ENCODE measurements at places on chromosomes 12 and 14.

DNA sequence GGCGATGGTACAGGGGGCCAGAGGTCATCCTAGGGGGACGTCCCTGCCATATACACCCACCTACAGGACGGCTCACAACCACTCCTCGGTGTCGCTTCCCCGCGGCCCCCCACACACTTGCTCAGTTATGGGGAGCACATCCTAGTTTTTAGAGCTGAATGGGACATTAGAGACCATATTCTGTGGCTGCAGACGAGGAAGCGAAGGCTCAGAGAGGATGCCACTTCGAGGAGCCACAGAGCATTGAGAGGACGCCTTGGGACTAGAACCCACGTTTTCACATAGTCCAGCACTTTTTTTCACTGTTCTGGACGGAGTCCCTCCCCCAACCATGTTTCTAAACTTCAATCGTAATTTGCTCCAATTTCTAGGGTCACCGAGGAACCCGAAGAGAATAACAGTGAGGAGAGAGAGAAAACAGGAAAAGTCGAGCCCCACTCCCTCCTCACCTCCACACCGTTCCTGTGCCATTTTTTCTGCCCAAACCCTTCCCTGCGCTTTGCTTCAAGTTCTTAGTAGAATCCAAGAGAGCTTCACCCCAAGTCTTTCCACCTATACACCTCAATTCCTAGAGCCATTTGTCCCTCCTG lies 641 bp upstream of the ASCL1 start:
- DNase-seq: no peak

DNA sequence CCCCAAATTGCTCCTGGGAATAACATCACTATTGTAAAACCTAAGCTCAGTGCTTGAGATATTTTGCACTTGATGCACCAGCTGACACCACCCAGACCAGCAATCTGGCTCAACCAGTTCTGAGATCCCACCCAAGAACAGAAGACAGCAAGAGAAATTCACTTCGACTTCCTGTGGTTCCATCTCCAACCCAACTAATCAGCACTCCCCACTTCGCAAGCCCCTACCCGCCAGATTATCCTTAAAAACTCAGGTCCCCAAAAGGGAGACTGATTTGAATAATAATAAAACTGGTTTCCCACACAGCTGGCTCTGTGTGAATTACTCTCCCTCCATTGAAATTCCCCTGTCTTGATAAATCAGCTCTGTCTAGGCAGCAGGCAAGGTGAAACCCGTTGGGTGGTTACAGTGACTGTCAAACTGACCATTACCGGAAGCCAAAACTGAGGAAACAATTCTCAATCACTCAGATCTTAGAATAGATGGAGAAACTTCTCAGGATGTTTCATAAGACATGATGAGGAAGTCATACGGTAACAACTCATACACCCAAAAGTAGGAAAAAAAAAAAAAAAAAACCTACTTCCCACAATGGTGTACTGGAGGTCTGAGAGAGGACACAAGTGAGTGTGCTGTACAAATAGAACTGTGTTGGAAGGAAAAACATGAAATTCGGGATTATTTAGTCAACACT lies 92.4 kb downstream of the TMTC1 start:
- no peak for DNase-seq

DNA sequence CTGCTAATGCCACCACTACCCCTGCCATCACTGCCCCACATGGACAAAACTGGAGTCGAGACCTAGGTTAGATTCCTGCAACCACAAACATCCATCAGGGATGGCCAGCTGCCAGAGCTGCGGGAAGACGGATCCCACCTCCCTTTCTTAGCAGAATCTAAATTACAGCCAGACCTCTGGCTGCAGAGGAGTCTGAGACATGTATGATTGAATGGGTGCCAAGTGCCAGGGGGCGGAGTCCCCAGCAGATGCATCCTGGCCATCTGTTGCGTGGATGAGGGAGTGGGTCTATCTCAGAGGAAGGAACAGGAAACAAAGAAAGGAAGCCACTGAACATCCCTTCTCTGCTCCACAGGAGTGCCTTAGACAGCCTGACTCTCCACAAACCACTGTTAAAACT lies 7.1 kb upstream of the OAS2 start:
- no peak for DNase-seq

GRCh38 chr14:33465846-33466700 lies 484.8 kb downstream of the EGLN3 start:
- DNase-seq: no peak

DNA sequence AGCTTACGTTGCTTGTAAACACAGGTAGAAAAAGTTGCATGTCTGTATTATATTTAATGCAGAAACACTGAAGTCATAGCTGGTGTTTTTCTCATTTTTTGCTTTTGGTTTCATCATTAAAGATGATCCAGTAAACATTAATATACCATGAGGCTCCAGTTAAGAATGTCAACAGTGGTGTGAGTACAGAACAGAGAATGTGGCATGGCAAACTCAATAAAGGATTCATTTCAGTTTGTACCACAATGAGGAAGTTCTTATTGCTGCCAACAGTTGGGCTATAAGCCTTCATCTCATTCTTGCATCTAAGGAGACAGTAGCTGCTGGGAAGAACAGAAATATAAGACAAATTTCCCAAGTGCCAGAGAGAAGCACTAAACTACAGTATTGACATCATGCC lies 72.1 kb upstream of the ST8SIA1 start:
- no peak for DNase-seq

DNA sequence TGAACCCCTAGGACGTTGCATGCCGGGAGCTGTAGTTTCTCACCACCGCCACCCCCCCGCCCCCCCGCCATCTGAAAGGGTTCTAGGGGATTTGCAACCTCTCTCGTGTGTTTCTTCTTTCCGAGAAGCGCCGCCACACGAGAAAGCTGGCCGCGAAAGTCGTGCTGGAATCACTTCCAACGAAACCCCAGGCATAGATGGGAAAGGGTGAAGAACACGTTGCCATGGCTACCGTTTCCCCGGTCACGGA lies 501 bp upstream of the HSP90B1 start:
- no peak for DNase-seq

DNA sequence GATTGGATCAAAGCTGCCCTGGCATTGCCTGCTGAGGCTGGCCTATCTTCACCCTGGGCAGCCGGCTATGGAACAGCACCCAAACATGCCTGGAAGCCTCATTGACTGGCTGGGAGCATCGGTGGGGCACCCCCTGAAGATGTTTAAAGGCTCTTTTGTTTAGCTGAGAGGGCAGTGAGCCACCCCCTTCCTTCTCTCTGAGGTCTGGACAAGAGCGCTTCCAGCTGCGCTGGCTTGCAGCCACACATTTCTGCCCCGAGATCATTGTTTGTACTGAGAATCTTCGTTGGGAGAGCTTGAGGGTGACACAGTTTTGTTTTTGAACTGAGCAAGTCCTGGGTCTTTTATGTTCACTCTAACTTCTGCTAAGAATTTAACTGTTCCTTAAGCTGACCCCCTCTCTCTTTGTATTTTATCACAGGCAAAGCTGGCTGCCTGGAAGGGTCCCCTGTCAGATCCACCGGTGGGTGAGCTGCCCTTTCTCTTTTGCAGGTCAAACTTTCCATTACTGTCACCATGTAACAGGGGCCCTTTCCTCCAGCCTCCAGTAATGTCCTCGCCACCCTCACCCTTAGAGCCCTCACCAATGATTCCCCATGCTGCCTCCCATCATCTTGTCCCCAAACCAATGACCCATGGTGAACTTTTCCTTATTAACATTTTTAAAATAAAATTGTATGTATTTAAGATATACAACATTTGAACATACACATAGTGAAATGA lies 212.2 kb downstream of the KIF26A start:
- no peak for DNase-seq

- DNase-seq: no peak
Observed at GRCh38 chr12:74539261-74539660, 1.6 kb downstream of the ATXN7L3B start.

GRCh38 chr14:77786148-77786547 lies 13.8 kb upstream of the ADCK1 start:
- DNase-seq: no peak

- DNase-seq: no peak
Observed at GRCh38 chr14:103027451-103027850, 29.9 kb downstream of the CDC42BPB start.

GRCh38 chr14:105312973-105313372 lies 1.6 kb upstream of the PACS2 start:
- no peak for DNase-seq

- no peak for DNase-seq
Observed at GRCh38 chr12:12091977-12092663, 21.4 kb downstream of the BCL2L14 start.

DNA sequence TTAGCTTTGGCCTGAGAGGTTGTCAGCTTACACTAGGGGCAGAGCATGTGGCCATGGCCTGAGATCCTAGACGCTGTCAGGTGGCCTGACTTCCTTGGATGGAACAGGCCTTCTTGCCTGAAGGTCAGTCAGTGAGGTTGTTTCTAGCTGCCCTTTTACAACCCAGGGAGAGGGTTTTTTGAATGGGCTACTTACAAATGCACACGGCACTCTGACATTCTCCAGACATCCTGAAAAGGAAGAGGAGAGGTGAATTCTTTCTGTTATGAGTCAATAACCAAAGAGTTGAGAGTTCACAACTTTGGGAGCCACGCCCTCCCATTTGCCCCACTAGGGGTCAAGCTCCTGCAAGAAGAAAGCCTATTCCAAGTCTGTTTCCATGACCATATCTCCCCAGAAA lies 7.8 kb downstream of the KRT76 start:
- DNase-seq: no peak

GRCh38 chr14:75884198-75884611 lies 97.6 kb downstream of the TGFB3 start:
- no peak for DNase-seq

- no peak for DNase-seq
Observed at GRCh38 chr14:68772761-68773381, 20.0 kb downstream of the ZFP36L1 start.

- no peak for DNase-seq
Observed at GRCh38 chr12:93825931-93826555, 148.9 kb downstream of the CRADD start.

- no peak for DNase-seq
Observed at GRCh38 chr14:21672116-21672515, 1.5 kb downstream of the OR4E1 start.

DNA sequence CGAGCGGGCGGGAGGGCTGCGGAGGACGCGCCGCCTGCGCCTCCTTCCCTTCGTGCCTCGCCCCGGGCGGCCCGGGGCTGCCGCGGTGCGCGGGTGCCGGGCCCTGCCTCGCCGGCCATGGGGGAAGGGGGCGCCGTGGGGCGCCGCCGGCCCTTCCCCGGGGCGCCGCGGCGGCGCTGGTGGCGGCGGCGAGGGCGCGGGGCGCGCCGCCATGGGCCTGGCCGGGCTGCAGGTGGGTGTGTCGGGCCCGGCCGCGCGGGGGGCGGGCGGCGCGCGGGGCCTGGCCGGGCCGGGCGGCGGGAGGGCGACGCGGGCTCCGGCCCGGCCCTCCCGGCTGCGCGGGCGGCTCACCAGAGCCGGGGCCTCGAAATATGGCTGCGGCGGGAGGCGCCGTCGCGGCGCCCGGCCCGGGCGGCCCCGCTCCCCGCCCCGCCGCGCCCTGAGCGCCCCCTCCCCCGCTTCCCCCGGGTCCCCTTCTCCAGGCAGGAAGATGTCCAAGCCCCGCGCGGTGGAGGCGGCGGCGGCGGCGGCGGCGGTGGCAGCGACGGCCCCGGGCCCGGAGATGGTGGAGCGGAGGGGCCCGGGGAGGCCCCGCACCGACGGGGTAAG lies 5.1 kb downstream of the KMT5A start:
- no peak for DNase-seq

DNA sequence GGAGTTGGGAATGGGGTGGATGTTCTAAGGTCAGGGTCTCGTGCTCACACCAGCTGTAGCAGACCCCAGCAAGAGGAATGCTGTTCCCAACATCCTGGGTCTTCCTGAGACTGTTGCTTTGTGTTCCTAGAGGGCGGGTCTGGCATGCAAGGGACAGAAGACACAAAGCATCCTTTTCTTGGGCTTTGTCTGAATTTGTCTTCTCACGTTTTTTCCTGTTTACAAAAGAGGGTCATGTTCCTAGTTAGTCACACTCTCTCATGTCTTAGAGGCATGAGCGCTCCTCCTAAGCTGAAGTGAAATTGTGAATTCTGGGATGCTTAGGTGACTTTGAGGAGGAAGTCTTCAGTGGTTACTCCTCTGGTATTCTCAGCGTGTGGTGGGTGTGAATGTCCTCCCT lies 9.6 kb upstream of the TAMALIN start:
- DNase-seq: no peak

DNA sequence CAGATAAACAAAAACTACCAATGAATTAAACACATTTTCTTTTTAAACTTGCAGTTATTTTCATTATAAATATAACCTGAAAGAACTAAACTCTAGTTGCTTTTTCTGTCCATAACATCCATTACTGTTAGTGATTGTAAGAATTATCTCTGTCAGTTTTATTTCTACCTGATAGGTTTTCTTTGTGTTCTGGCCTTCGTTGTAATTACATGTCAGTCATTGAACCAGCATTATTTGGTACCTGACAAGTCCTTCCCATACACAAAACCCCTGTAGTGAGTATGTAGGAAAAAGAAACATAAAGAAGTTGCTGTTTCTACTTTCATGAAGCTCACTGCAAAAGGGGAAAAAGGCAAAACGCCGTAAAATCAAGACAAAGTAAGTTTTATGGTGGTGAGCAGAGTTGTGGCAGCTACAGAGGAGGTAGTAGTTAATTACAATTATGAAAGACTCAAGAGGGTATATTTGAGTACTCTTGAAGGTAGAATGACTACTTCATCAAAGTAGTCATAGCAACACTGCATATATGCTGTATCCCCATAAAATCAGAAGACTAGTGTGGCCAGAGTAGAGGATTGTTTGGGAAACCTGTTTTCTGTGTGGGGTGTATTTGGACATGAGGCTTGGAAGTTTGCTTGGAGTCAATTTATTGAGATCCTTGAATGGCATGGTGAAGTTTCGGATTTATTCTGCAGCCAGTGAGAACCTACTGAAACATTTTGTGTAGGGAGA lies 102.8 kb downstream of the SLC5A8 start:
- no peak for DNase-seq

DNA sequence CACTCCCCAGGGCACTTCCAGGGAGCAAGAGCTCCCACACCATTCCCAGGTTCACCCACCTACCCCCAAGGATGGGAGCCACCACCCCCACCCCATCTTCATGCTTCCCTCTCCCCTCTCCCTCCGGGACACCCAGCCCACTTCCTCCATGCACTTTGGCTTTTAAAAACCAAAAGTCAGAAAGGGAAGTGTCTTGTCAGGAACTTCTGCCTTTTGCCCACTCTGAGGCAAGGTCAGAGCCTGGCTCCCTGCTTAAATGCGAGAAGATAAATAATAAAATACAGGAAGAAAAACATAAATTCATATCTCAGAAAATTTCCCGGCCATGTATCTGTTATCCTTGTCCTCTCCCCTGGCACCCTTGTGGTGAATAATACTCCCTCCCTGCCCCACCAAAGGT lies 81.6 kb downstream of the PTGER2 start:
- no peak for DNase-seq
